ENCODE measurements at places on chromosomes 11 and 22.
A peak's percentile ranks its signal among the peaks of the same experiment; 100 is the strongest.

GRCh38 chr11:125345421-125346178, 150.5 kb downstream of the FEZ1 start:
- peak; percentile 1 for DNase-seq

GRCh38 chr22:49393526-49393925, 434.1 kb downstream of the BRD1 start:
- no peak for DNase-seq

DNA sequence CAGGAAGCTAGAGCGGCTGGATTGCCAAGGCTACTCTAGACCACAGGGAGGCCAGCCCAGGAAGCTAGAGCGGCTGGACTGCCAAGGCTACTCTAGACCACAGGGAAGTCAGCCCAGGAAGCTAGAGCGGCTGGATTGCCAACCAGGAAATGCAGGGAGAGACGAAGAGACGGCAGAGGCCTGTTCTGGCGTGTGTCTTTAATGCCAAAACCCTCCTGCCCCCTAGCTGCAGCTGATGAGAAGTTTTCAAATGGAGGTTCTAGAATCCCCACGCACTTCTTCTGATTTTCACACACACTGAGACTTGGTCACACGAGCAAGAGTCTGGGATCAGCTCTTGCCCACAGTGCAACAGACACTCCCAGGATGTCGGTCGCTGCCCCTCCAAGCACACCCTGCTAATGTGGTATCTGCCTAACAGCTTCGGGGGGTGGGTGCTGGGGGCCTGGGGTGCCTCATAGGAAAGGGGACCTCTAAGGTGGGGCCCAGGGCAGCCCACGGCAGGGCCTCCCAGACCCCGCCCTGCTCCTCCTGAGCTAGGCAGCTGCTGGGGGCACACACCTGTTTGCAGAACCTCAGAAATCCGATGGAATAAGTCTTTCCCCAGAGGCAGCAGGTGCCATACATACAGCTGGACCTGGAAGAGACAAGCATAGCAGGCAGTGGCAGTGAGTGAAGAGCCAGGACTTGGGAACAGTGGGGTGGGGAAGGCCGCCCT, 28.5 kb downstream of the MAFF start:
- no peak for DNase-seq

- DNase-seq: no peak
Observed at GRCh38 chr11:57786436-57786835, 24.8 kb downstream of the CTNND1 start.

DNA sequence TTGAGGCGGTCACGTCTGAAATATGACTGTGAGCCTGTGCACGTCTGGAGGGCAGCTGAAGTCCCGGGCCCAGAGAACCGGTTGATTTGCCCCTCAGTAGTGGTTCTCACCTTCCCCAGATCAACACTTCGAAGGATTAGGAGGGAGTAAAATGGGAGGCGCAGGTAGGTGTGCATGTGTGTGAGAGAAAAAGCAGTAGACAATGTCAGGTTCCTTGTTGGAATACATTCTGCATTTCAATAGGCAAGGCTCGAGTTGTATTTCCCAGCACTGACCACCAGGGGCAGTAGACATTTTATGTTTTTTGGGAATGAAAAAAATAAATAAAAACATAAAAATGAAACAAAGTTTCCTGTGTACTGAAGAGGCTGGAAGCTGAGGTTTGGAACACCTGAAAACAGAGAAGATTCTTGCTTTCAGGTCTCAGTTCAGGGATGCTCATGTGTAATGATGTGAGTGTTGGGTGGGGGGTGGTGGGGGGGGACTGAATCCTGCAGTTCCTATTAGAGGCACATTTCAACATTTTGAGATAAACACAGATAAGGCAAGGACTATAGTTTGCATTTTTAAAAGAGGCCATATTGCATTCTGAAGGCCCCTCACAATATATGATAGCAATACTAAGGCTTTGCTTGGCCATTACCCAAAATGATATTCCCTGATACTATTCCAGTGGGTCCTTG, 333.9 kb downstream of the CADM1 start:
- no peak for DNase-seq
